Activated CD8-positive, alpha-beta memory T cell treated with anti-CD3 and anti-CD28 coated beads, Interleukin-2, amount 50 U/mL, for 4 hours (primary cell): ENCODE measurements at places on chromosomes 6 and 20.

DNA sequence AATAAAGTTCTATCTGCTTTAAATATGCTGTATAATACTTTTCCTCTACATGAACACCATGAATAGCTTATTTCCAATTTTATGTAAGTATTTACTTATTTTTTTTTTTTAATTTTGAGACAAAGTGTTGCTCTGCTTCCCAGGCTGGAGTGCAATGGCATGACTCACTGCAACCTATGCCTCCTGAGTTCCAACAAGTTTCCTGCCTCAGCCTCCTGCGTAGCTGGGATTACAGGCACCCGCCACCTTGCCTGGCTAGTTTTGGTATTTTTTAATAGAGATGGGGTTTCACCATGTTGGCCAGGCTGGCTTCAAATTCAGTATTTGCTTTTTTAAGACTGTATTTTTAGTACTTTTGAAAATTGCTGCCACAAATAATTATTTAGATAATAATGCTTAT is 1365.9 kb downstream of the GRIK2 start:
- DNase-seq = no peak

GRCh38 chr6:71414486-71414885 is 125.9 kb downstream of the OGFRL1 start:
- DNase-seq = no peak

- DNase-seq = no peak
Observed at GRCh38 chr6:55822815-55823214, 52.6 kb downstream of the BMP5 start.

GRCh38 chr20:21503345-21503744 is 10.5 kb downstream of the NKX2-2 start:
- DNase-seq = no peak

DNA sequence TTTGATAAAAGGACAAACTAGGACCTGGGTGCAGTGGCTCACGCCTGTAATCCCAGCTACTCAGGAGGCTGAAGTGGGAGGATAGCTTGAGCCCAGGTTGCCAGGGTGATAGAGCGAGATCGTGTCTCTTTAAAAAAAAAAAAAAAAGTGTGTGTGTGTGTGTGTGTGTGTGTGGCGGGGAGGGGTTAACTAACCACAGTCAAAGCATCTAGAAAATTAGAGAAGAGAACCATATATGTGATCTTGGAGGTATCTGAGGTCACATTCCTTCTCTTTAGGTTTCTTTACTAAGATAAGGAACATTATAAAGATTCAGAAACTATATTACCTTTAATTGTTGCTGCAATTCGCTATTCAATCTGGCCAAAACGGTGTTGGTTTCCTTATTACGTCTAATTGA is 80.9 kb downstream of the REPS1 start:
- no peak for DNase-seq

- no peak for DNase-seq
Observed at GRCh38 chr6:102389994-102390393, 996.5 kb downstream of the GRIK2 start.

- DNase-seq = no peak
Observed at GRCh38 chr6:36245572-36246061, 24.2 kb upstream of the PNPLA1 start.

DNA sequence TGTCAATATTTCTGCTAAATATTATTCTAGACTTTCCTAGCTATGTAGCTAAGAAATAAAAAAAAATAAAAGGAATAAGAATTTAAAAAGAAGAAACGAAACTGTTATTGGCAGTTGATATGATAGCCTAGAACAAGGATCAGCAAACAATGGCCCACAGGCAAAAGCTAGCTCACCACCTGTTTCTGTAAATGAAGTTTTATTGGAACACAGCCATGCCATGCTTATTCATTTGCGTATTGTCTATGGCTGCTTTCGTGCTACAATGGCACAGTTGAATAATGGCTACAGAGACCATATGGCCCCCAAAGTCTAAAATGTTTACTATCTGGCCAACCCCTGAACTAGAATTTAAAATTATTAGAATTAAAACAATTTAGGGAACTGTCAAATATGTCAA is 952.6 kb upstream of the MAP3K7 start:
- no peak for DNase-seq

GRCh38 chr6:35609588-35609987 is 79.1 kb downstream of the FKBP5 start:
- no peak for DNase-seq

- DNase-seq = no peak
Observed at GRCh38 chr6:111591370-111591900, 14.2 kb downstream of the TRAF3IP2 start.

DNA sequence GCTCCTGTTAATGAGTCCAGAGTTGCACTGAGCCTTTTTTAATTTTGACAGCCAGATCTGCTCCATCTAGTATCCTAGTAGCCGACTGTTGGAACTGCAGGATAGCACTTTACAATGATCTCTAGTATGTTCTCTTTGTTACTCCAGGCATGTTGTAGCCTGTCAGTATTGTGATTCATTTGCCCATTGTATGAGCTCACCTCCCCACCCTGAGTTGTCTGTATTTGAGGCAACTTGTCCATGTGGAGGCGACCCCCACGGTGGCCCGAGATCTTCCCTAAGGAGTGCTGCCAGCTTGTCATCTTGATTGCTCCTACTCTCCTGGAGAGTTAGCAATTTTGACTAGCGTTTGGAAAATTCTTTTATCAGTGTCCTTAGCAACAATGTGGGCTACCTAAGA is 67.2 kb downstream of the DHX35 start:
- no peak for DNase-seq

DNA sequence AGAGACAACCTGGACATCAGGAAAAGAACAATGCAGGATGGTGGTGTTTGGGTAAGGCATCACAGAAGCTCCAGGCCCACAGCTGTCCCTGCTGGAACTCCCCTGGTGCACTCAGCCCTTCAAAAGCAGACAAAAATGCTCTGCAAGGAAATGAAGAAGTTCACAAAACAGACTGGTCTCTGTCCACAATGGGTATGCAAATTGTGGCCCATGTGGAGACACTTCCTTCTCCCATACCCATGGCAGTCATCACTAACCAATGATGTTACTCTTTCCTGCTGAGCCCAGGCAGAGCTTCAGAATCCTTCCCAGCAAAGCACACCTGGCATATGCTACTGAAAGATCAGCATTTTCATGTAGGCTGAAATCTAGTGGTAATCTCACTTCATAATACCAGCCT is 42.6 kb upstream of the PXDC1 start:
- no peak for DNase-seq

DNA sequence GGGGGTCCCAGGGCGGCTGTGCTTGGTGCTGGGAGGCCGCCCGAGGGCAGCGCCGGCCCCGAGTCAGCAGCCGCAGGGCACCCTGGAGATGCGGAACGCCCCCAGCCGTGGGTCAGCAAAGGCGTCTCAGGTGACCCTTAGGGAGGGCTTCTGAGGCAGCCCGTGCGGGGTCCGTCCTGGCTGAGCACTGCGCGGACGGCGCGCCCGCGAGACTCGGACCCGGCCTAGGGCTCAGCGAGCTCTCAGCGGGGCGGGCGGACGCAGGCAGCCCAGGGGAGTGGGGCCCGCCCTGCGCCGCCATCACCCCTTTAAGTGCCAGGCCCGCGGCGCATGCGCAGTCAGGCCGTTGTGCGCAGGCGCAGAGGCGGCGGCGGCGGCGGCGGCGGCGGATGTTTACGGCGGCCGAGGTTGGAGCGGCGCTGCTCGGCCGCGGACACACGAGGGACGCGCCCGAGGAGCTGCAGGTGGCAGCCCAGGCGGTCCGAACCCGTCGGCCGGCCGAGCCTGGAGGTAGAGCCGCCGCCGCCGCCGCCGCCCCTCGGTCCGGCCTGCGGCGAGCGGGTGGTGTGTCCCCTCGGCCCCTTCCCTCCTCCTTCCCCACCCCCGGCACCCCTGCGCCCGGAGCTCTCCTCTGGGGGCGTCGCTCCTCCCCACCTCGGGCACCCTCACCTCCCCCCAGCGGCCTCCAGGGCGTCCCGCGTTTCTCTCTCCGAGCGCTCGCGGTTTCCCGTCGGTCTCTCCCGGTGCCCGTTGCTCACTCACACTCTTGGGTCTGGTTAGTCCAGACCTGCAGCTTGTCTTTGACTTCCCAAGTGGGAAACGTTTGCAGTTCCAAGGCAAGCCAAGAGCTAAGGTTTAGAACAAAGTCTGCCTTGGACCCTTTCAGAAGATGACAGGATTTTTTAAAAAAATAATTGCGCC is at the start of gene PCMTD2:
PCMTD2 (plus strand) TSS at position 388 of the 921 bp plus-strand sequence. CDS start 4,218 bp downstream, outside the sequence.
- peak; percentile 85 for DNase-seq

- DNase-seq = no peak
Observed at GRCh38 chr6:147067184-147067583, 137.0 kb upstream of the STXBP5 start.

DNA sequence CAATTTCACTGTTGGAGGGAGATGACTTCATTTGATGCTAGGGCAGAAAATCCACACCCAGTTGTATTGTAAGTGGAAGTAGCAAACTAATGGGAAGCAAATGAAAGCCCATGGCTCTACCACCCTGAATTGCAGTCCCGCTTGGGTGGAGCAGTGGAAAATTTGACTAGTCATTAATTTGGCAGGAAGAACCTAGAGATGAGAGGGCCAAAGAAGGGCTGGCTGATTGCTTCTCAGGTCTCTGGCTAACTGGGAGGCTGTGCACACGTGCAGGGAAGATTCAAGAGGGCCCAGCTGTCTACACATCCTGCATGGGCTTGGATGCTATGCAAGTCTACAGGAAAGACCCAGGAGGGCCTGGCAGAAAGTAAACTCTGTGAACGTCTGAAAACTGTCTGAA is 466.2 kb downstream of the TFAP2A start:
- DNase-seq = no peak

- no peak for DNase-seq
Observed at GRCh38 chr6:62516291-62517141, 230.5 kb upstream of the KHDRBS2 start.

DNA sequence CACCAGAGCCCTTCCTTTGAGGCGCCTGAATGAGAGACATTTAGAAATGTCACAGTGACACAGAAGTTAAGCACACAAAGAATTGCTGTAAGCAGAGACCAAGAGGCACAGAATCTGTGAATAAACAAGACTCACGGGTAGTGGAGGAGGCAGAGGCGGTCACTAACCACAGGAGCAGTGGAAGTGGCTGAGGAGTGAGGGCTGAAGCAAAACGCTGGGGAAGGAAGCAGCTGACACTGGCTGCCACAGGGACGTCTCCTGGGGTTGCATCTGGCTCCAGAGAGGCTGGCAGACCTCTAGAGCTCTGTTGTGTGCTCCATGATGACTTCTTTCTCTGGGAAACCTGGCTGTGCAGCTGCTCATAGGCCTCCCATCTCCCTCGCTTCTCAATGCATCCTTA is 65.0 kb upstream of the SLC2A12 start:
- no peak for DNase-seq

DNA sequence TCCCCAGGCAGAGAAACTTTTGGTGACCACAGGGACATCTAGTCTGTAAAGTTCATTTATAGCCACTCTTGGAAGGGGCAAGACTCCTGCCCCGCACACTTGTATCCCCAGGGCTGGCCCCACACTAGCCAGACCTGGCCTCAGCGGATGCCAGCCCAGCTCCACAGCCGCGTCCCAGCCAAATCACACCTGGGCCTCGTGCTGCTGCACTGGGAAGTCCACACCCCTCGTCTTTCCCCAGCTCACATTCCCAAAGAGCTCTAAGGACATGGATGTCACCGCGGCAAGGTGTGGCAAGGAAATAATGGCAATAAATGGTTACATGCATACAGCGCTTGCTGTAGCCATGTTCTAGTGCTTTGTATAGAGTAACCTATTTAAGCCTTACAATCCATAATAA is 8.6 kb downstream of the IP6K3 start:
- DNase-seq = no peak

GRCh38 chr6:44404022-44404714 is 16.7 kb downstream of the CDC5L start:
- no peak for DNase-seq

- no peak for DNase-seq
Observed at GRCh38 chr6:129681913-129682205, 28.1 kb downstream of the ARHGAP18 start.

GRCh38 chr6:122704066-122704465 is 75.5 kb upstream of the FABP7 start:
- DNase-seq = no peak

DNA sequence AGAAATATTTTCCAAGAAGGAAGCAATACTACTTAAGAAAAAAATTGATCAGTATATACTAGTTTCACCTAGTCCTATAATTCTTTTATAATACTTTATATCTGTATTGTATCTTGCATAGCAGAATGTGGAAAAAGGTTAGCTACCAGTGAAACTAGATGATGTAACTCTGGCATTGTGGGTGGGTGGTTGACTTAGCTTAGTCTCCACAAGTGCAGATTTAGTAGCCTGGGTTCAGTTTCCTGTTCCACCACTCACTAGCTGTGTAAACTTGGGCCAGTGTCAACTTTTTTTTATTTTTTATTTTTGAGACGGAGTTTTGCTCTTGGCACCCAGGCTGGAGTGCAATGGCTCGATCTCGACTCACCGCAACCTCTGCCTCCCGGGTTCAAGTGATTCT is 2.0 kb downstream of the MUC21 start:
- no peak for DNase-seq

DNA sequence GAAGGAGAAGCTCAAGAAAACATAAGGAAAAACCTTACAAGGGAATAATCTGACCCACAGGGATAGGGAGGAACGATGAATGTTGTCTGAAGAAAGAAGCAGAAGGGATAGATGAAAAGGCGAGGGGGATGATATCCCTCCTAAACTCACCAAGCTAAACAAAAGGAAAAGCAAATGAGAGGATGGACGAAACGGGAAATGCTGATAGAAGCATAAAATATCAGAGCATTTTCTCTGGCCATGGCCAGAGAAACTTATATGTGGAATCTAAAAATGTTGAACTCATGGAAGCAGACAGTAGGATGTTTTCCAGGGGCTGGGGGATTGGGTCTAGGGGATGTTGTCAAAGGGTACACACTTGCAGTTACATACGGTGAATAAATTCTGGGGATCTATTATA is 148.4 kb upstream of the FOXQ1 start:
- no peak for DNase-seq

DNA sequence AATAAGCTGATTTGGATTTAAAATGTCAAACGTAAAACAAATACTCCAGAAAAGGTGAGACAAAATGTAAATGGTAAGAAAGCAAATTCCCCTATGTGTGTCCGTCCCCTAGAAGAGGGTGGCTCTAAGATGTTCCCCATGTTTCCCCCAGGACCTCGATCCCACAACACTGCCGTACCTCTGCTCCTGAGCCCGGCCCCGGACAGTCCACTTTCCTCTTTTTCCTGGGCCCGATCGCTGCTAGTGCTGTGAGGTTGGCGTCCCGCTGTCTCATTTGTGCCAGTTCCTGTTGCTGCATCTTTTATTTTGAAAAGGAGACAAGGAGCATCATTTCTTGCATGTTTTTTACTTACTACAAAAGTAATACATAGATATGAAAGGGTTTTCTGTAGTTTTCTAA is 68.3 kb downstream of the TAF4 start:
- no peak for DNase-seq

DNA sequence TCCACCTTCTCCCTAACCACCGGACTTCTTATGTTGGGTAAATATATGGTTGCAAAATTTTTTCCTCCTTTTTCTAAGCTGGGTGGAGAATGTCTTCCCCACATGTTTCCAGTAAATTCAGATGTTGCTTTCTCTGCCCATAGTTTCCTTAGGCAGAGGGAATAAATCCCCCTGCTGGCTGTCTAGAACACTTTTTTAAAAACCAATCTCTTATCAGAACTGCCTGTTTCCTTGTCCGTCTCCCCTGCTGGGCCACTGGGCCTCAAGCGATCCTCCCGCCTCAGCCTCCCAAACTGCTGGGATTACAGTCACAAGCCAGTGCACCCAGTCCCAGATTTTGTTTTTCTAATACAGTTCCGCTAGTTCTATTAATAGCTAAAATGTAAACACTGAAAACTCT is 9.9 kb upstream of the WFDC2 start:
- DNase-seq = no peak
